ENCODE measurements at places on chromosomes 16 and 17.
A peak's percentile ranks its signal among the peaks of the same experiment; 100 is the strongest.

DNA sequence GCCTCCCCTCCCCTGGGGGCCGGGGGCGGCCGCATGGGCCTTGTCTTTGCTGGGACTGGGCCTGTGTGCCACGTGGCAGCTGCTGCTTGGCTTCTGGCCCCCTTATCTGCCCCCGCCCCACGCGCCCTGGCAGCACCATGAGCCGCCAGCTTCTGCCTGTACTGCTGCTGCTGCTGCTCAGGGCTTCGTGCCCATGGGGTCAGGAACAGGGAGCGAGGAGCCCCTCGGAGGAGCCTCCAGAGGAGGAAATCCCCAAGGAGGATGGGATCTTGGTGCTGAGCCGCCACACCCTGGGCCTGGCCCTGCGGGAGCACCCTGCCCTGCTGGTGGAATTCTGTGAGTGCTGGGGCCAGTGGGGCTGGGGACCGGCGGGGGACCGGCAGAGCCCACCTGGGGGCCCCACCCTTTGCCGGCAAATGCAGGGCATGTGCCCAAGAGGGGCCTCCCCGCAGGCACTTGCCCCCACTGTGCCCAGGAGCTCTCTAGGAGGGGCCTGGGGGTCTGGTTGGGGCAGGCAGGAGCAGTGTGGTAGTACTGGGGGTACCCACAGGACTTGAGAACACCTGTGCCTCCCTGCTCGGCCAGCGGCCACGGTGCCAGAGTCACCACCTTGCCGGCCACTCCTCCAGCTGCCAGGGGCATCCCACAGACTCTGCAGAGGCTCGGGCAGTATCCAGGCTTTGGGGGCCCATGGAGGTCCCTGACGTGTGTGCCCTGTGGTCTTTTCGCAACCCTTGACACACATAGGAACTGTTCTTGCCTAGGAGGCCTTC lies at the start of gene PDIA2:
Gene PDIA2, plus strand, starts transcription at position 132 of the 773 bp plus-strand sequence. Its CDS starts 6 bp downstream, at position 138.
- DNase-seq = no peak

GRCh38 chr17:52106072-52106471 lies 52.4 kb downstream of the CA10 start:
- DNase-seq = no peak

- no peak for DNase-seq
Measured at GRCh38 chr16:21590796-21591195, 8.6 kb upstream of the METTL9 start.

GRCh38 chr17:61457226-61457983 lies 5.2 kb downstream of the TBX4 start:
- no peak for DNase-seq

GRCh38 chr17:48438516-48439061 lies 8.6 kb upstream of the SKAP1 start:
- no peak for DNase-seq

GRCh38 chr17:30449480-30449879 lies 27.7 kb upstream of the GOSR1 start:
- DNase-seq = no peak

DNA sequence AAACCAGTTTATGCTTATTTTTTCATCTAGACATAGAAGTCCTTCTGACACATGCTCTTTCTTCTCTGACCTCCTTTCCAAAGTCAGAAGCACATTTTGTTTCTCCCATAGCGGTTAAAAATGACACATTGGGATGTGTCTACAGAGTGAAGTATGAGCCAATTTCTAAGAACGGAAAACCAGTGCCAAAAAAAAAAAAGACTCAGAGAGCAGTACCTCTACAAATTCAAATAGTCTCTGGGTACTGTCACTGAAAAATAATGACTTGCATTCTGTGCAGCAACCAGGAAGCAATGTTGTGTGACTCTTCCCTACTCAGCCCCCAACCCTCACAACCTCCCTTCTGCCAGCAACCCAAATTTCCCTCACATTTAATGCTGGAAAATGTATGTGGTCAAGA lies 145.5 kb upstream of the PMFBP1 start:
- DNase-seq = no peak

DNA sequence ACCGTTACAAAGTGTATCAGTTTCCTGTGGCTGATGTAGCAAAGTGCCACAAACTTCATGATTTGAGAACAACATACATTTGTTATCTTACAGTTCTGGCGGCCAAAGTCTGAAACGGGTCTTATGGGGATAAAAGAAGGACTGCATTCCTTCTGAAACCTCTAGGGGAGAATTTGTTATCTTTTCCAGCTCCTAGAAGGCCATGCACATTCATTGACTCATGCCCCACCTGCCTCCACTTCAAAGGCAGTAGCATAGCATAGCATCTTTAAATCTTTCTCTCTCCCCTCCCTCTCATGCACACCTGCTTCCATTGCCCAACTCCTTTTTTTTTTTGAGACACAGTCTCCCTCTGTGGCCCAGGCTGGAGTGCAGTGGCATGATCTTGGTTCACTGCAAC lies 190.7 kb upstream of the DYNLRB2 start:
- DNase-seq = peak; percentile 52

- no peak for DNase-seq
Measured at GRCh38 chr16:10787304-10787703, 31.3 kb downstream of the TVP23A start.

- DNase-seq = no peak
Measured at GRCh38 chr17:76735586-76736348, 1.4 kb downstream of the SRSF2 start.
